ENCODE measurements at places on chromosomes 13 and 19.

GRCh38 chr19:6030214-6030507 is 52.2 kb upstream of the RANBP3 start:
- peak; percentile 91 for ATAC-seq

- ATAC-seq, result no peak
Measured at GRCh38 chr13:82654861-82655855, 1227.1 kb downstream of the SLITRK1 start.

GRCh38 chr13:71751073-71751472 is 115.9 kb downstream of the DACH1 start:
- ATAC-seq, result no peak

DNA sequence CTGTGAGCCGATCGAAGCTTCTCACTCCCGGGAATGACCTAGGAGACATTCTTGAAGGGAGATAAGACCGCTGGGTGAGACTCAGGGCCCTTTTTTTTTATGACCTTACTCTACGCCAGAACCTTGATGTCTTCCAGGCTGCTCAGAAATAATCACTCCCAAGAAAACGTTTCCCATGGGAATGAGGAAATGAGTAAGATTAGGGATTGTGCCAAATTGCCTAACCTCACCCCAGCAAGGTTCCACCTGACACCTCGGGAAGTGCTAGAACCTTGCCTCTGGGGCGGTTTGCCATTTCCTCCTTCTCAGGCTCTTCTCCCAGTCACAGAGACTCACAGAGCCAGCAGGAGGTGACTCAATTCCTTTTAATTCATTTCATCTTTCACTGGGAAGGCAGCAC is 2.3 kb downstream of the SLC46A3 start:
- no peak for ATAC-seq

- peak; percentile 73 for ATAC-seq
Measured at GRCh38 chr19:11137542-11138384, 17.8 kb downstream of the SPC24 start.

Measured in activated T-helper 17 cell treated with anti-CD3 and anti-CD28 coated beads, Interleukin-2, amount 50 U/mL, for 72 hours (primary cell).